GM10248 (cell line): ENCODE measurements at places on chromosomes 3 and 15.

GRCh38 chr3:48558493-48559134 lies 2.0 kb upstream of the PFKFB4 start:
- no peak for DNase-seq

GRCh38 chr15:92021792-92022191 lies 168.3 kb downstream of the SLCO3A1 start:
- DNase-seq, result no peak

DNA sequence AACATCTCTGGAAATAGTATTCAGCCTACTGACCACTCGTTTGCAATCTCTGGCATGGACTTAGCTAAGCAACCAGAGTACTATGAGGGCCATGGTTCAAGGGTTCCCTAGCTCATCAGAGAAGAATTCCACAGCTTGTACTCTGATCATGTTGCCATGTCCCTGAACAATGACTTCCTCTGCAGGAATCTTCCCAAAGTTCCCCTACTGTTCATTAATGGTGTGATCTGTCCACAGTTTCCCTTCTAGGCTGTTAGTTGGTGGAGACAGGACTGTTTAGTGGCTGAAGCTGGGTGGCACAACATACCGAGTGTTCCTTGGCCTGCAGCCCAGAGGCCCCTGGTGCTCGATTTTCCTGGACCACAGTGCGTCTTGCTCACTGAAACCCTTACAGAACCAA lies 44.4 kb upstream of the GALNT15 start:
- DNase-seq, result no peak

- DNase-seq, result no peak
Measured at GRCh38 chr15:101043911-101044624, 124.9 kb downstream of the LRRK1 start.

GRCh38 chr3:48561045-48561736 lies 2.4 kb downstream of the UCN2 start:
- DNase-seq, result peak; percentile 75

GRCh38 chr15:63135804-63136203 lies 14.1 kb downstream of the LACTB start:
- no peak for DNase-seq
